Stimulated activated CD8-positive, alpha-beta memory T cell treated with anti-CD3 and anti-CD28 coated beads, Interleukin-4, amount 100 ng/mL, for 4 hours (primary cell): ENCODE measurements at places on chromosomes 2 and 18.

- DNase-seq = no peak
Measured at GRCh38 chr18:24930971-24931370, 421.0 kb downstream of the ZNF521 start.

- no peak for DNase-seq
Measured at GRCh38 chr2:2694746-2695145, 363.7 kb upstream of the MYT1L start.

- DNase-seq = no peak
Measured at GRCh38 chr18:74146756-74147155, 878 bp downstream of the FBXO15 start.

GRCh38 chr2:71130905-71131244 is 441 bp downstream of the MPHOSPH10 start:
- no peak for DNase-seq

GRCh38 chr2:216366777-216367471 is 5.4 kb downstream of the MARCHF4 start:
- DNase-seq = no peak

DNA sequence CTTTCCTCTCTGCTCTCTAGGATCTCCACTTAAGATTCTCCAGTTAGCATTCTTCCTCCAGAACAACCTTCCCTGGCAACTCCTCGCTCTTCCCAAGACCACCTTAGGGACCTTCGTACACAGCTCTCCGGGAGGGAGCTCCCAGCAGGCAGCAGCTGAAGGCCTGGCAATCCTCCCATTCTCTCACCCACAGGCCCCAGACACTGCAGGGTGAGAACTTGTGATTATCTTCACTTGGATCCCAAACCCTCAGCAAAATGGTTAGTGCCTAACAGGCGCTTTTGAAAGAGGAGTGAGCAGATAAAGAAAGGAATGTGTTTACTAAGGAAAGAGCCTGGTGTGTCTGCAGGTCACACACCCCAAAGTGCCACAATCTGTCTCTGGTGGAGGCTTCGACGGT is 83.8 kb upstream of the SNTG2 start:
- no peak for DNase-seq

GRCh38 chr2:128306081-128306930 is 12.4 kb downstream of the HS6ST1 start:
- no peak for DNase-seq

GRCh38 chr2:173124441-173124840 is 48.8 kb downstream of the MAP3K20 start:
- DNase-seq = no peak

DNA sequence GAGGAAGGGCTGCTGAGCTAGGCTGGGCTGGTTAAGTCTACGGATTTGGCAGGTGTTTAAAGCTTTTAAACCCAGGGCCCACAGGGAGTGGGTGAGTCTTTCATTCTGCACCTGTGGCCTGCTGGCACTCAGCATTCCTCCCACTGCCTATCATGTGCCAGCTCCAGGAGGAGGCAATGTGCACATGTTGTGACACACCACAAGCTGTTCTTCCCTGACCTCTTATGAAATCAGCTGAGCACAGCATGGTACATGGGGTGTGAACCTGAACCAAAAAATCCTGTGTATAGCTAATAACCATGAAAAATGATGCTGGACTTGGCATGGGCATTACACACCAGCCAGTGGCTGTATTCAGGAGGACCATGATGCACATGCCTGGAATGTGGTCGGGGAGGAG is 297.9 kb upstream of the MMADHC start:
- DNase-seq = no peak

DNA sequence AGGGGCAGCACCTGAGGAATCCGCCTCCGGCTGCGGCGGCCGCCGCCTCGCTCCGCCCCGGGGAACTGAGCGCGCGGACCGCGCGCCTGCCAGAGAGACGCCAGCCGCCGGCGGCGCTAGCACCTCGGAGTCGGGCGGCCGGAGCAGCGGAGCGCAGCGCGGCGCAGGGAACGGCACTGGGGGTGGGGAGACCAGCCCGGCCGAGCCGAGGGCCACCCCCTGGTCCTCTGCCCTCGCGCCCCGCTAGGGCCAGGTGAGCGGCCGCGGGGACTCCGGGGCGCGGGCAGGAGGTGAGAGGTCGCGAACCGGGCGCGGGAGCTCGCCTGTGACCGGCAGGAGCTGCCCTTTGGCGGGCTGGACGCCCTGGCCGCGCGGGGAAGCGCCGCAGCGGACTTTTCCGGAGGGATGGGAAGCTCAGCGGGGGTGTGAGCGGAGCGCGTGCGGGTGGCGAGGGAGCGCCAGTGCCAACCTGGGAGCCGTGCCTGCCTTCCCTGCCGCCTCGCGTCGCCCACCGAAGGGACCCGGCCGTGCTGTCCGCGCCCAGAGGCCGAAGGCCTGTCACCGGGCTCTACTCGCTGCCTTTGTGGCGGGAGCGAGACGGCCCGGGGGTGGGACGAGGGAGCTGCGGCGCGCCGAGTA is at the start of gene GREB1L:
Gene GREB1L, plus strand, starts transcription at position 92 of the 639 bp plus-strand sequence. CDS start 141,287 bp downstream, outside the sequence.
- no peak for DNase-seq

GRCh38 chr2:11065833-11066485 is 89.3 kb upstream of the SLC66A3 start:
- no peak for DNase-seq

- DNase-seq = no peak
Measured at GRCh38 chr2:197504000-197504399, 3.8 kb downstream of the HSPE1 start.

GRCh38 chr2:20333738-20334137 is 16.9 kb downstream of the PUM2 start:
- no peak for DNase-seq

GRCh38 chr2:177622521-177622920 is 229.9 kb downstream of the AGPS start:
- DNase-seq = no peak

DNA sequence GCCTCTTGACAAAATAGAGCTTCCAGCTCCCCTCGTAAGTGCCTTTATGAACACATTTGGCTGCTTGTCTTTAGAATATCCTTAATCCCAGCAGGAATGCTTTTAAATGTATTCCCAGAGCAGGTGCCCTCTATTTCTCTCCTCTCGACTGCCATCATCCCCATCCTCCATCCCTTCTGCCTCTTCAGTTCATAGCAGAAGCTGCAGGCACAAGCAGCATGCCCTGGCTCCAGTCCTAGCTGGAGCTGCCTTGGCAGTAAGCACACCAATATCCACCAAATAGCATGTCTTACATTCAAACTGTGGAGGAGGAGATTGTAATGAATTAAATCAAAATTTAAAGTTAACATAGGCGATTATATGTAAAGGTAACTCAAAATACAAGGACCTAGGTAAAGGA is 891.3 kb upstream of the SLC39A10 start:
- no peak for DNase-seq

GRCh38 chr2:28136556-28136955 is 246.0 kb downstream of the BABAM2 start:
- DNase-seq = no peak

DNA sequence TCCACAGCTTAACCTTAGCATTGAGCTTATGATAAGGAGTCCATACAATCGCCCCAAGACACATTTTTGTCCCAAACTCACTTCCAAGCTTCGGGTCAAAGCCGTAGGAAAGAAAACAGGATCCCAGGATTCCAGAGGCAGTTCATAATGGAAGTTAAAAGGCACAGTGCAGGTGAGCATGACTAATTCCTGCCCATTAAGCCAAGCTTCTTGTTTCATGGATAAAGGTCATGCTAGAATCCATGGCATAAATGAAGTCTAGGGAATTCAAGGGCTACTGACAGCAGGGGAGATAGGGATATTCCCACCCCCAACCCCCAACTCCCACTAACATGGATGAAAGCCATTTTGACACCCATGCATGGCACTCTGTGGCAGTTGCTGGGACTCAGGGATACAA is 10.2 kb upstream of the INPP4A start:
- DNase-seq = no peak

DNA sequence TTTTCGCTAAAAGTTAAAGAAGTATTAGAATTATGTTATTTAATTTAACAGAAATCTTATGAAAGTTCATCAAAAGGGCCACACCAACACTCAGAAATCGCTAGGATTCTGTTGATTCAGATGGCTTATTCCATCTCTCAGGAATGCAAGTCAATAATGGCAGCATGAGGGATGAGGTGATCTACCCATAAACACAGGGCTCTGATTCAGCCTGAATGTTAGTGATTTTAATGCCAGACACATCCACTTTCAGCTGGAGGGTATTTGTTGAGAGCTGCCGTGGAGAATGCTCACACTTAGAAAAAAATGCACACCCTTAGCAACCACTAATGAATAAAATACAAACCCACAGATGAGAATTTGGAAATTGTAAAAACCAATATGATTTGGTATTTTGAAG is 173.3 kb upstream of the ERBB4 start:
- no peak for DNase-seq

DNA sequence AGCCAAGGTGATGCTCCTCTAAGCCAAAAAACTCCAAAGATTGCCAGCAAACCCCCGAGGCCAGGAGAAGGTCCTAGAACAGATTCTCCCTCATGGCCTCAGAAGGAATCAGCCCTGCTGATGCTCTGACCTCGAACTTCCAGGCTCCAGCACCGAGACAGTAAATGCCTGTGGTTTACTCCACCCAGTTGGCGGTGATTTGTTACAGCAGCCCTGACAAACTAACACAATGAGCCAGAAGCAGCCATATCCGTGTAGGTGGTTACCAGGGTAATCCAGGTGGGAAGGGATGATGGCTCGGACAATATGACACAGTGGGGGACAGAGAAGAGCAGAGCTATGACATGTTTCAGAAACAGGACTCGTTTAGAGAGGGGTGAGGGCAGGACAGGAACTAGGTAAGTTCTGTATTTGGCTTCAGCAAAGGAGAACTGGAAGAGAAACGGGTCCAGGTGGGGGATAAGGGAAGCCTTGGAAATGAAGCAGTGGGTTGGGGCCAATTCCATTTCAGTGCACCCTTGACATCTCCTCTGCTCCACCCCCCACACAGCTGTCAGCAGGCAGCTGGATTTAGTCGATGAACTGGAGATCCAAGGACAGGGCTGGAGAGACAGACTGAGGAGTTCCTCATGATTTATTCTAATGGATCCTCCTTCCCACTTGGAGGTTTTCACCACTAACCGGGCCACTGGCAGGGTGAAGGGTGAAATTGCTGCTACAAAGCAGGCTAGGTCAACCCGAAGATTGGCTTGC is 179.7 kb upstream of the SH3BP4 start:
- no peak for DNase-seq

GRCh38 chr2:200659410-200659809 is 73.6 kb downstream of the AOX1 start:
- no peak for DNase-seq

DNA sequence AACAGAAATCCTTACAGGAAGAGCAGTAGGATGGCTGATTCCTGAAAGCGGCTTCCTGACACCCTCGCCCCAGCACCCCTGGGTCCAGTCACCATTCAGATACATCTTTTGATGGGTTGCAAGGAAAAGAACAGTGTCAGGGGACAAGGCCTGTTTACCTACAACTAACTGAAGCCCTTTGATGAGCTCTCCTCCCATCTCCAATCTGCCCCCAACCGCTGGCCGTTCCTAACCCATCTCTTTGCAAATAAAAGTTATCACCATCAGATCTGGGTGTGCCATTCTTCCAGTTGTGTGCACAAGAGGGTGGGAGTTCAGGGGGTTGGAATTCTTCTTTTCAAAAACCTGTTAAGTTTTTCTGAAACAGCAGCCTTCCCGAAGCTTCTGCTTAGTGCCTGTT is 48.9 kb downstream of the ARL4C start:
- no peak for DNase-seq

DNA sequence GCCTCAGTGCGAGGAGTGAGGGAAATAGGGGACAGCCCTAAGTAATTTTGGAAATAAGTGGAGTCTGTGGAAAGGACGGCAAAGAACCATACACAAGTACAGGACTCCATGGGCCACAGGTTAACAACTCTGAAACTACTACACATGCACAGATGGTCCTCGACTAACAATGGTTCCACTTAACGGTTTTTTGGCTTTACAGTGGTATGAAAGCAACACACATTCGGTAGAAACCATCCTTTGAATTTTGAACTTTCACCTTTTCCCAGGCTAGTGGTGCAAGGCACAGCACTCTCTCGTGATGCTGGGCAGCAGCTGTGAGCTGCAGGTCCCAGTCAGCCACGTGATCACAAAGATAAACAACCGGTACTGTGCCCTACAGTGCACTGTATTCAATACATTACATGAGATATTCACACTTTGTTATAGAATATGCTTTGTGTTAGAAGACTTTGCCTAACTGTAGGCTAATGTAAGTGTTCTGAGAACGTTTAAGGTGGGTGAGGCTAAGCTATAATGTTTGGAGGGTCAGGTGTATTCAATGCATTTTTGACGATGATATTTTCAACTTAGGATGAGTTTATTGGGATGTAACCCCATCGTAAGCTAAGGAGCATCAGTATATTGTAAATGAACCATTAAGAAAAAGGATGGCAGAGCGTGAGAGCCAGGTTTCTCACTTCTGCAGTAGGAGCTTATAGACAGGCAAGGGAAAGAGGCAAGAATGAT is 44.6 kb downstream of the TBC1D8 start:
- no peak for DNase-seq

GRCh38 chr2:71940695-71941094 is 207.0 kb downstream of the CYP26B1 start:
- DNase-seq = no peak

- DNase-seq = no peak
Measured at GRCh38 chr2:206728277-206729199, 10.3 kb upstream of the DYTN start.

GRCh38 chr18:55794288-55795052 is 206.5 kb upstream of the TCF4 start:
- no peak for DNase-seq
